WTC11 (cell line): ENCODE measurements at places on chromosomes 4 and X. TPM values are rescaled to one million over a fixed set of nuclear protein-coding genes. Genes with fewer than 3 reads are reported as not detected.

DNA sequence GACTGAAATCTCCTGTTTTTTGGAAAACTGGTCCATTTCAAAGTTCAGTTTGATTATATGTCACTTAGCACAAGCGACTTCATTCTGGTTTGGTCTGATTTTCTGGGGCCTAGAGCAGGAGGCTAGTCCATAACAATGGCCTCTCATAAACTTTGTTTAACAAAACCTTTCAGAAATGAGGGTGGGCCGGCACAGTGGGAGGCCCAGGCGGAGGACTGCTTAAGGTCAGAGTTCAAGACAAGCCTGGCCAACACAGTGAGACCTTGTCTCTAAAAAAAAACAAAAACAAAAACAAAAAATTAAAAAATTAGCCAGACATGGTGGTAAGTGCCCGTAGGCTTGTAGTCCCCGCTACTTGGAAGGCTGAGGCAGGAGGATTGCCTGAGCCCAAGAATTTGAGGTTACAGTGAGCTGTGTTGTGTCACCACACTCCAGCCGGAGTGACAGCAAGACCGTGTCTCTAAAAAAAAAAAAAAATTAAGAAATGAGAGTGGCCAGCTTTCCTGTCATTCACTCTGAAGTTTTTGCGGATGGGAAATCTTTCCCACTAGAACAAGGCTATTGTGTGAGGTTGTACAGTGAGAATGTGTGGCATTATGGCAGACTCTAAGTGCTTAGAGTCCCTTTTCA lies 1.2 kb upstream of the PLAC8 start:
- H3K27me3 ChIP-seq, result no peaks in the 10 kb centered on the region
- H3K36me3 ChIP-seq, result no peaks in the 10 kb centered on the region

- no peak for DNase-seq
- H3K36me3 ChIP-seq, result no peaks in the 10 kb centered on the region
- H3K27ac ChIP-seq, result no peak overlapping the region
- 0 out of 2 replicates have a peak, but pooled peaks cover 7% of the 10 kb centered on the region for H3K4me1 ChIP-seq
- H3K27me3 ChIP-seq, result no peaks in the 10 kb centered on the region
Measured at GRCh38 chr4:14157262-14157661, 529.7 kb upstream of the BOD1L1 start.

DNA sequence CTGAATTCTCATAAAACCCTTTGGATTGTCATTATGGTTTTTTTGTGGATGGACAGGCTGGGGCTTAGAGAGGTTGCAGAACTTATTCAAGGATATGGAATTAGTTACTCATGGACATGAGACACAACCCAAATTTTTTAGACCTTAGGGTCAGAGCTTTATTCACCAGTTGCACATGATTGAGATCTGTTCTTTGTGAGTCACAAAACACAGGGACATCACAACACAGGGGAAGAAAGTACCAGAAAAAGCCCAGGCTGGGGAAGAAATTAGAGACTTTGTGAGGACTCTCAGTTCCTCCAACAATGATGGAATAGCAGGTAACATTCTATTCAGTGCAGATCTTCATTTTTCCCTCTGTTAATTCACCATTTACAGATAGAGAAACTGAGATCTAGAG lies 602.4 kb upstream of the CPEB2 start:
- no peak overlapping the region for H3K27ac ChIP-seq
- peaks cover 34% of the 10 kb centered on the region for H3K4me1 ChIP-seq
- H3K36me3 ChIP-seq, result peaks cover 11% of the 10 kb centered on the region
- no peak overlapping the region for H3K4me3 ChIP-seq
- no peak for DNase-seq

DNA sequence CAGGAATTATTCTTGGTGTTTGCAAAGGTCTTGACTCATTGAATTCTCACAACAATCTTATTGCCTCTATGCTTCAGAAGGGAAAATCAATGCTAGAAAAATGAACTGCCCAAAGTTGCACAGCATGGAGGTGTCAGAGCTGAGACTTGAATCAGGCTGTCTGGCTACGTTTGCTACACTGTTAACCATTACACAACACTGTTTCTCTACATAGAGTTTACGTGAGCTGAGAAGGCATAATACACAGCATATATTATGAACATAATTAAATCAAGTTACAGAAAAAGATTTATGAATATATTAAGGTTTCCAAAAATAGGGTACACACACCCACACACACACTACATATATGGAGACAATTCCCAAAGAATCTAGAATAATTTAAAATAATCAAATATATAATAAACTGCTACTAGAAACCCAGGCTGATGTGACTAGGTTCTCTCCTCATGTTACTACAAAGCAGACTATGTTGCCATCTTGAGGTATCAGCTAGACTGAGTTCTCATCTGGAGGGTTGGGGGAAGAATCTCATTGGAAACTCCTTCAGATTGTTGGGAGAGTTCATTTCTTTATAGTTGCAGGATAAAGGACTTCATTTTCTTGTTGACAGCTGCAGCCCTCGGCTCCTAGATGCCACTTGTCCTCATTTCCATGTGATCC lies 1270.5 kb downstream of the ARAP2 start:
- no peak overlapping the region for H3K27ac ChIP-seq
- no peaks in the 10 kb centered on the region for H3K27me3 ChIP-seq
- no peak overlapping the region for H3K4me3 ChIP-seq
- H3K4me1 ChIP-seq, result no peaks in the 10 kb centered on the region
- no peak for DNase-seq

The PCDH18 gene
- 28.0 to 41.2 TPM (median 38.8 TPM) in 3 replicates for total RNA-seq

DNA sequence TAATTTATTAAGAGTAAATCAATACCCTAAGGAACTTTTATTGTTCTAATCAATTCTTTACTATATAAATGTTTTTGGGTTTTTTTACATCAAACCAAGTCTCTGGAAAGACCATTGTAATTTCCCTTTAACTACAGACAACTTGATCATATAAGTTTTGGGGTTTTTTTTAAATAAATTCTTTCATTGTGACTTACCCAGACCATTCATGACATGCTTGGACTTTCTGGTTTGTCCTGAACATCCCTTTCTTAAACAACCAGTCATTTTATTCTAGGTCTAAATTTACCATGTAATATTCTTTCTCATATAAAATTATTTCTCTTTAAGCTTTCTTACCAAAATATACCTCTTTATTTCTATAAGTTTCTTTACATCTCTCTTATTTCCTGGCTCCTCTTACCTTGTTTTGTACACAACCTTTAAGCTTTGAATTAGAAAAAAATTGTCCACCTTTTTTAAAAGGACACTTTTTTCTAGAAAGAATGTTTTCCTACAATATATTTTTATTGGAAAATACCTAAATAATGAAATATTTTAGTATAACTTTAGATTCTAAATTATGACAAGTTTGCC lies 8.4 kb downstream of the CNGA1 start:
- H3K4me3 ChIP-seq, result no peak overlapping the region
- H3K27me3 ChIP-seq, result no peaks in the 10 kb centered on the region
- H3K27ac ChIP-seq, result no peak overlapping the region
- peaks cover 78% of the 10 kb centered on the region for H3K36me3 ChIP-seq

DNA sequence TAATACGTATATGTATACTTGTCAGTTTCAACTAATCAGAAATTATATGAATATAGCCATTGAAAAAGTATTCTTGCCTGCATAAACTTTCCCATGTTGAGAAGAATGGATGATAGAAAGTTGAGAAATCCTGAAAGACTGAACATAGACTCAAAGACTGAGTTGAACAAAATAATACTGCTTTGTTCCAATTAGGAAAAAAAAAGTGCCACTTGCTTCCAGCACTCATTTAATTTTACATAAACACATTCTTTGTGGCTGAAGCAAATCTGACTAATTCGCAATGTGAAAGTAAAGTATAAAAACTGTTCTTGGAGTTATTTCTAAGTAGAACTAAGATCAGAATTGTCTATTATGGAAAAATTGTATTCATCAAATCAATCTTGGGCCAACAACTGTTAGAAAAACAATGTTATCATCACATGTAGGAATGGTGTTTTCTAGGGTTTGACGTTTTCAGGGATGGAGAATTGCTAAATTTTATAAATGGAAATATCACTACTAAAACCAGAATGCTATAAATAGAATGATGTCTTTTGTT lies 2334.6 kb downstream of the PCDH7 start:
- DNase-seq, result no peak
- H3K4me1 ChIP-seq, result peaks cover 13% of the 10 kb centered on the region
- no peaks in the 10 kb centered on the region for H3K36me3 ChIP-seq
- no peak overlapping the region for H3K27ac ChIP-seq
- H3K4me3 ChIP-seq, result no peak overlapping the region

The TCEAL7 gene
- total RNA-seq, result 5.6 to 7.7 TPM (median 7.2 TPM) in 3 replicates

The SERPINA7 gene
- total RNA-seq, result not detected in 3 replicates

DNA sequence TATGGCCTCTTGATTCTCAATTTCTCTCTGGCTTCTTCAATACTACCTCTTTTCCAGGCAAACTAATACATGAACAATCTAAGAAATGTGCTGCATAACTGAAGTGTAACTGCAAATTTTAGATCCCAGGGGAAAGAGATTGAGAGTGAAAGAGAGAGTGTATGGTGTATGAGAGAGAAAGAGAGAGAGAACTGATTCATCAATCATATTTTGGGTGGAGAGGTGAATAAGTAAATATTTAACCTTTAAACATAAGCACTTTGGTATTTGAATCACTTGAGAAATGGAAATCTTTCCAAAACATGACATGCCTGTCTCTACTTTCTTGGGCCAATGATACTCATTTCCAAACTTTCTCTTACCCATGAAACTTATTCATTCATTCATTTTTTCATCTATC lies 147.2 kb upstream of the DIPK2B start:
- no peaks in the 10 kb centered on the region for H3K27me3 ChIP-seq
- H3K4me1 ChIP-seq, result no peaks in the 10 kb centered on the region
- H3K4me3 ChIP-seq, result no peak overlapping the region
- DNase-seq, result no peak

GRCh38 chrX:78624962-78625909 lies 33.9 kb downstream of the RTL3 start:
- no peaks in the 10 kb centered on the region for H3K4me1 ChIP-seq
- H3K36me3 ChIP-seq, result no peaks in the 10 kb centered on the region
- H3K27ac ChIP-seq, result no peak overlapping the region
- H3K27me3 ChIP-seq, result no peaks in the 10 kb centered on the region
- no peak overlapping the region for H3K4me3 ChIP-seq
- no peak for DNase-seq

- no peaks in the 10 kb centered on the region for H3K27me3 ChIP-seq
- no peak for DNase-seq
- H3K4me3 ChIP-seq, result no peak overlapping the region
- no peak overlapping the region for H3K27ac ChIP-seq
- peaks cover 14% of the 10 kb centered on the region for H3K4me1 ChIP-seq
Measured at GRCh38 chr4:7018281-7018680, 24.9 kb upstream of the TADA2B start.

- H3K27me3 ChIP-seq, result no peaks in the 10 kb centered on the region
- no peaks in the 10 kb centered on the region for H3K36me3 ChIP-seq
- no peak for DNase-seq
- peaks cover 18% of the 10 kb centered on the region for H3K4me1 ChIP-seq
- H3K4me3 ChIP-seq, result no peak overlapping the region
Measured at GRCh38 chr4:98688411-98689290, 30.2 kb upstream of the TSPAN5 start.

- no peak overlapping the region for H3K27ac ChIP-seq
- H3K27me3 ChIP-seq, result no peaks in the 10 kb centered on the region
- H3K36me3 ChIP-seq, result peaks cover 3% of the 10 kb centered on the region
- DNase-seq, result no peak
- peaks cover 8% of the 10 kb centered on the region for H3K4me1 ChIP-seq
Measured at GRCh38 chr4:158865520-158866177, 96.8 kb downstream of the FNIP2 start.

The KLF8 gene
- total RNA-seq, result 10.2 to 11.4 TPM (median 11.1 TPM) in 3 replicates

GRCh38 chrX:110417128-110417527 lies 58.5 kb downstream of the RTL9 start:
- H3K27me3 ChIP-seq, result peaks cover 4% of the 10 kb centered on the region
- no peak overlapping the region for H3K4me3 ChIP-seq
- no peak for DNase-seq
- H3K4me1 ChIP-seq, result peaks cover 25% of the 10 kb centered on the region
- H3K36me3 ChIP-seq, result no peaks in the 10 kb centered on the region

GRCh38 chrX:24081661-24082154 lies 27.0 kb downstream of the EIF2S3 start:
- H3K4me1 ChIP-seq, result peaks cover 3% of the 10 kb centered on the region; the same call in 1 of the 2 replicates
- peaks cover 10% of the 10 kb centered on the region for H3K36me3 ChIP-seq
- no peak overlapping the region for H3K27ac ChIP-seq
- peak; percentile 56 for DNase-seq
- no peak overlapping the region for H3K4me3 ChIP-seq

DNA sequence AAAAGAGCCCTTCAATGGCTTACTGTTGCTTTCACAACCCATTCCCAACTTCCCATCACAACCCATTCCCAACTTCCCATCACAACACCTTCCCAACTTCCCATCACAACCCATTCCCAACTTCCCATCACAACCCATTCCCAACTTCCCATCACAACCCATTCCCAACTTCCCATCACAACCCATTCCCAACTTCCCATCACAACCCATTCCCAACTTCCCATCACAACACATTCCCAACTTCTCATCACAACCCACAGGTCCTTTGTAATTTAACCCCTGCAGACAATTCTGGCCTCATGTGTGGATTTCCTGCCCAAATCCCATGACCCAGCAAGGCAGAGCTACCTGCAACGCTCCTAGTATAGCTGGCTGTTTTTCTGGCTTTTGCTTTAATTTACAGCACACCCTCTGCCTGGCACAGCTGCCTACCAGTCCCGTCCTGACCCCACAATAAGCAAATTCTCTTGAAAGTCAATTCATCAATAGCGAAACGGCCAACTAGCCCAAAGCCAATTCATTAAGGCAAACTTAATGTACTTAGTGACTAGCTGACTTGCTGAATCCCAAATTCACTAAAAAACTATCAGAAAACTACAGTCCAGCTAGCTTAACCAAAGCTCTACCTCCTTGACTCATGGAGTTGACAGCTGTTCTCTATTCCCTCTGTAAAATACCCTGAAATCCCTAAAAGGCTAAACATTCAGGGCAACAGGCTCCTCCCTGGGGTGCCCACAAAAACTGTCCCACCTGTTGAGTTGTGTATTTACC lies 75.6 kb downstream of the AFAP1 start:
- no peak overlapping the region for H3K4me3 ChIP-seq
- DNase-seq, result no peak
- H3K36me3 ChIP-seq, result peaks cover 21% of the 10 kb centered on the region
- peak overlapping the region; percentile 64 for H3K27ac ChIP-seq

- H3K4me1 ChIP-seq, result peaks cover 15% of the 10 kb centered on the region
- no peak overlapping the region for H3K27ac ChIP-seq
Measured at GRCh38 chr4:78288327-78288726, 231.2 kb downstream of the FRAS1 start.
